AG08395 (cell line): ENCODE measurements at places on chromosomes 12 and 14.

- no peak for DNase-seq
Measured at GRCh38 chr14:51365241-51365965, 125.4 kb downstream of the TMX1 start.

DNA sequence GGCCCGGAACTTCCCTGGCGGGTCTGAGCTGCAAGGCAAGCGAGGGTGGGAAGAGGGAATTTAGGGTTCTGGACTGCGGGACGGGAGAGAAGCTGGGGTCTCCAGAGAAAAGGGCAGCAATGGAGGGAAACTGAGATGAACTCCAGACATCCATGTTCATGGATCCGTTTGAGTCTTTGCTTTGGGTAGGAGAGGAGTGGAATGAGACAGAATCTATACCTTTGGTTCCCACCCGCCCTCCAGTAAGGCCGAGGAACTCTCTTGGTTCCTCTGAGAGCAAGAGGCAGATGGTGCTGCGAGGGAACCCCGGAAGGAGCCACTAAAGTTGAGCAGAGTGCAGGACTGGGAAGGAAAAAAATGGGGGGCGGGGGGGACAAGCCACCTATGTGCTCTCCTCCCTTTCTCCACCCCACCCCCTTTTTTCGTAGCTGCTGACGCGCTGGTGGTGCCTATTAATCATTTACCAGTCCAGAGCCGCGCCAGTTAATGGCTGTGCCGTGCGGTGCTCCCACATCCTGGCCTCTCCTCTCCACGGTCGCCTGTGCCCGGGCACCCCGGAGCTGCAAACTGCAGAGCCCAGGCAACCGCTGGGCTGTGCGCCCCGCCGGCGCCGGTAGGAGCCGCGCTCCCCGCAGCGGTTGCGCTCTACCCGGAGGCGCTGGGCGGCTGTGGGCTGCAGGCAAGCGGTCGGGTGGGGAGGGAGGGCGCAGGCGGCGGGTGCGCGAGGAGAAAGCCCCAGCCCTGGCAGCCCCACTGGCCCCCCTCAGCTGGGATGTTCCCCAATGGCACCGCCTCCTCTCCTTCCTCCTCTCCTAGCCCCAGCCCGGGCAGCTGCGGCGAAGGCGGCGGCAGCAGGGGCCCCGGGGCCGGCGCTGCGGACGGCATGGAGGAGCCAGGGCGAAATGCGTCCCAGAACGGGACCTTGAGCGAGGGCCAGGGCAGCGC, 1.2 kb downstream of the SSTR1 start:
- DNase-seq, result peak; percentile 75

GRCh38 chr12:25023808-25024207, 74.9 kb upstream of the BCAT1 start:
- DNase-seq, result no peak

DNA sequence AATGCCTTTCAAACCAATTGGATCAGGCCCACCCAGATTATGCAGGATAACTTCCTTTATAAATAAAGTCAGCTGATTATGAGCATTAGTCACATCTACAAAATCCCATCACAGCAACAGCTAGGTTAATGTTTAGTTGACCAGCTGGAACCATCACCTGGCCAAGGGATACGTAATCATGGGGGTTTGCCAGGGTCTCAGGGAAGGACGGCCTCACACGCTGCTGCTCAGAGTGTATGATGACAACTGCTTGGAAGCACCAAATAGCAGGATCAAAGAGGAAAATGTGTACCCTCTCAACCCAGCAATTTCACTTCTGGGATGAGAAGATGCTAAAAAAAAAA, 162.6 kb downstream of the SLC15A4 start:
- no peak for DNase-seq

GRCh38 chr12:113827539-113828114, 138.5 kb downstream of the RBM19 start:
- DNase-seq, result no peak

- DNase-seq, result peak; percentile 31
Measured at GRCh38 chr12:30753233-30753632, 1.5 kb downstream of the CAPRIN2 start.
